ENCODE measurements at places on chromosomes 6 and 20.
A peak's percentile ranks its signal among the peaks of the same experiment; 100 is the strongest.

- ATAC-seq, result no peak
Measured at GRCh38 chr6:40509086-40509485, 78.1 kb downstream of the LRFN2 start.

- no peak for ATAC-seq
Measured at GRCh38 chr6:64170316-64170715, 534.7 kb downstream of the PHF3 start.

- no peak for ATAC-seq
Measured at GRCh38 chr20:6956574-6956973, 189.1 kb downstream of the BMP2 start.

- ATAC-seq, result no peak
Measured at GRCh38 chr6:111776236-111777221, 96.7 kb downstream of the FYN start.

GRCh38 chr6:35065870-35066269, 75.3 kb downstream of the TCP11 start:
- no peak for ATAC-seq

DNA sequence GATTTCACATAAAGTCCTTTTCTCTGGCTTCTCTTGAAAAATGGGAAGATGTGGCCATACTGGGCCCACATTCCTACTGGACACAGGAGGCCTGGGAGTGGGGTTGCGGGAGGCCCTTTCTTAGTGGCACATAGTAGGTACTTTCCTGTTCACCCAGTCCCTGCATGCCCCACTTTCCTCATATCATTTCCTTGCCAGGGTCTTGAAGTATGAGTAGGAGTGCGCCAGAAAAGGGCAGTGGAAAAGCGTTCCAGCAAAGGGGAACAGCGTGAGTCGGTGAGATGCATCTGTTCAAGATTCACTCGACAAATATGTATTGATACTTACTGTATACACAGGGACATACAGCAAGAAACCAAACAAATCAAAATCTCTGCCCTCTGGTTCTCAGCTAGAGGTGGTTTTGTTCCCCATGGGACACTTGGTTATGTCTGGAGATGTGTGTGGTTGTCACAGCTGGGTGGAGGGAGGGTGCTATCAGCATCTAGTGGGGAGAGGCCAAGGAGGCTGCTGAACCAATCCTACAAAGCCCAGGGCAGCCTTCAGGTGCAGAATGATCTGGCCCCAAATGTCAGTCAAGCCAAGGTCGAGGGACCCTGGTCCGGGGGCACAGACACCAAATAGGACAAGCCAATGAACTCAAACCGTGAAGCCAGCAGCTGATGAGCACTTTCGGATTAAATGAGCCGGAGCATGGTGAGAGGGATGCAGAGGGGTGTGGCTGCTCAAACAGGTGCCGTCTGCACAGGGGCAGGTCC, 151.4 kb downstream of the CEBPB start:
- peak; percentile 56 for ATAC-seq

DNA sequence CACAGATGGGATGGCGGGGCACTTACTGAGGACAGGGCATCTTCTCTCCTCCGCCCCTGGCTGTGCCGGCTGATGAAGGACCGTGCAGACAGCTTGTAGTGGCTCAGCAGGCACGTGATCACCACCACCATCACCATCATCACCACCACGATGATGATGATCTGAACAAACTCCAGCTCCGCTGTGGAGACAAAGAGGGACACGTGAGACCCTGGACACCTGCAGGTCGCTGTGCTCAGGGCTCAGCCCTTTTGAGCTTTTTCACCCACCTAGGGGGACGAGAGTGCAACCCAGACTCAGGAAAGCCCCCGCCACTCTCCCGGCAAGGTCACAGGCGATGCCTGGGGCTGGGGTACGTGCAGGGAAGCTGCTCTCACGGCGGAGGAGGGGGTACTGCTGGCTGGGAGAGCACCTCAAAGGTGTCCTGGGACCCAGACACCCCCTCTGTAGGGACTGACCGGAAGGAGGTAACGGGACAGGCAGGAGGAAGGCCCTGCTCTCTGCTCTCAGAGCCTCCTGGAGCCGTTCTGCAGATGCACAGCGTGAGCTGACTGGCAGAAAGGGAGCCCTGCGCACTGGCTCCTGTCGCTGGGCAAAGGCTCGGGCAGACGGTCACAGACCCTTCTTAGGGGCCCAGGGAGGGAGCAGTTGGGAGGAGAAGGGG, 39.4 kb upstream of the ZBP1 start:
- ATAC-seq, result no peak

GRCh38 chr6:161242113-161242512, 31.7 kb downstream of the AGPAT4 start:
- ATAC-seq, result no peak

GRCh38 chr6:56242346-56242745, 5.0 kb downstream of the COL21A1 start:
- no peak for ATAC-seq

- no peak for ATAC-seq
Measured at GRCh38 chr6:12173661-12174060, 116.5 kb upstream of the EDN1 start.

- no peak for ATAC-seq
Measured at GRCh38 chr6:126804332-126805064, 314.0 kb upstream of the RSPO3 start.

GRCh38 chr6:111603040-111603439, 2.6 kb downstream of the TRAF3IP2 start:
- ATAC-seq, result no peak

DNA sequence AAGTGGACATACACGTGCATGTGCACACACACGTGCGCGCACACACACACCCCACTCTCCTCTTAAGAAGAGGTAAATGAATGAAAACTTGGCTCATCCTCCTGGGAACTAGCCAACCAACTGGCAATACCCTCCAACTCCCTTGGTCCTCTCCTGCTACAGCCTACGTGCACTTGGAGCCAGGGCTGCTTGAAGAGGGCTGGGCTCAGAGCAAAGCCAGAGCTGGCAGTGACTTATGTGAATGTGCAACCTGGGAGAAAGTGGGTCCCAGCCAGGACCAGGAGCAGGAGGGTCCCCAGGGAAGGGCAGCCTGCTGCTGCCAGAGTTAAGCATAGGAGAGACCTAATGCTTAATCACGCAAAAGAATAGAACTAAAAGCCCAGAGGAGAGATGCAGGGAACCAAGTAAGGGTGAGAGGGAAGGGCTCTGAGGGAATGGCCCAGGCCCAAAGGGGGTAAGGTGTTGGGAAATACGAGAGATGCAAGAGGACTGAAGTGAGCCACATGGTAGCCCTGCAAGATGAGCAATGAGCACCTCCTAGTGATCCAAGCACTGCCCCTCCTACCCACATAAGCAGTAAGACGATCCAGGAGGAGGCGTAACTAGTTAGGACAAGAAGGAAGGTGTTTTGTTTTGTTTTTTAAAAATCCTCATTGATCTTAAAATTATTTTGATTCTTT, 24.7 kb downstream of the TRAF3IP2 start:
- no peak for ATAC-seq

GRCh38 chr6:4676016-4676415, 100.2 kb upstream of the CDYL start:
- ATAC-seq, result no peak

DNA sequence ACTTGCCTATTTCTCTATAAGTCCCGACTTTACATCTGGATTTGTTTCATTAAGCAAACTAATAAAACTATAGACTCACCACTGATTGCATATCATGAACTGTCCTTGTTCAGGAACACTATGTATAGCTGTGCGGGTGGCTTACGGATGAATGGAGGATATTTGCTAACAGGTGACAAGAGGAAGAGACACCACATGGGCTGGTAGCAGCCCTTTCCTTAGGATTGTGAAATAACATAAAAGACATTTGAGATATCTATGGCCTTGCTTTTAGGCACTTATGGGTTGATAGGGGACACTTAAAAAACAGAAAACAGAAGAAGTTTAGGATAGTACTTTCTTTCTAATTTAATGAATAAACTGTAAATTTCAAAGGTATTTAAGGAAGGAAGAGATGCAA, 5.0 kb upstream of the CAP2 start:
- no peak for ATAC-seq

GRCh38 chr20:33316958-33317357, 33.9 kb downstream of the BPIFB1 start:
- ATAC-seq, result no peak

DNA sequence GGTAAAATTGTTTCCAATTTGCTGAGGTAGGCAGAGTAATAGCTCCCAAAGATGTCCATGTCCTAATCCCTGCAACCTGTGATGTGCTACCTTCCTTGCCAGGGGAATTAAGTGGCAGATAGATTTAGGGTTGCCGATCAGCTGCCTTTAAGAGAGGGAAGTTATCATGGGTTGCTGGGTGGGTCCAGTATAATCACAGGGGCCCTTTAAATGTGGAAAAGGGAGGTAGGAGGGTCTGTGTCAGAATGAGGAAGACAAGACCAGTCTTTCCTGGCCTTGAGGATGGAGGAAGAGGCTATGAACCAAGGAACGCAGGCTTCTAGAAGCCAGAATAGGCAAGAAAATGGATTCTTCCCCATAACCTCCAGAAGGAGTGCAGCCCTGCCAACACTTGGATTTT, 50.7 kb downstream of the CTCFL start:
- no peak for ATAC-seq

DNA sequence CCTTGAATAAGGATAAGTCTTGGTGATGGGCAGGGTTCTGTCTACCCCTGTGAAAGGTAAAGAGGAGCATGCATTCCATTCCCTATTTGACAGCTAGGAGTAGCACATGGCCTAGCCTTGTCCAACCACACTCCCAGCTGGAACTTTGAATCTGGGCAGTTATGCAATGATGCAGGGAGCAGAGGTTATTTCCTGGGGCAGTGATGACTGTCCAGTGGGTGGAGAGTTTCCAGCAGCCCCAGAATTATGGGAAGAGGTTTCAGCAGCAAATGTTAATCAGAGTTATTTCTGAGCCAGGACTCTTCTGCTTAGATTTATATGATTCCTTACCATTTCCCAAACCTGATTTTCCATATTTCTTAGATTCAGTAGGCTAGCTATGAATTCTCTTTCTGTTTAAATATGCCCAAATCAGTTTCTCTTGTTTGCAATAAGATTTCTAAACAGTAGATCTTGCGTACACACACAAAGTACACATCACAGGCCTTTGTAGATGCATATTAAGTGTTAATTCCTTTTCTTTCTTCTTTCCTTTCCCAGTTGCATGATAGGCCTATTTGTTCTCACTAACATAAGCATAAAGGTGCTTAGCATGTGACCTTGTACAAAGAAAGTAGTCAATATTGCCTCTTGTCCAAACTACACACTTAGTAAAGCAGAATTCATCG, 17.3 kb upstream of the TXLNB start:
- peak; percentile 31 for ATAC-seq

DNA sequence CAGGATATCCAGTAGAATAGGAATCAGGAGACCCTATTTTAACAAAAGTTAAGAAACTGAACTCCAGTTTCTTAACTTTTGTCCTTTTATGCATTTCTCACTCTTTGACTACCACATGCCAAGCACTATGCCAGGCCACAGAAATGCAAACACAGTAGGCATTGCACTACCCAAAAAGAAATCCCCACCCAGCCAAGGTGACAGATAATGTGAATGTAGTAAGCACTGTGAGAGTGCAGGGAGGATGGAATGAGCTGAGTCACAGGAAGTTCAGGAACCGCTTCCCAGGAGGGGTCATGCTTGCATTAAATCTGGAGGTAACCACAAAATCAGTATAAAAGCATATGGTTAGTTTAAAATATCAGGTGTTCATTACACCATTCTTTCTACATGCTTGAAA, 20.1 kb upstream of the FAM83C start:
- no peak for ATAC-seq

DNA sequence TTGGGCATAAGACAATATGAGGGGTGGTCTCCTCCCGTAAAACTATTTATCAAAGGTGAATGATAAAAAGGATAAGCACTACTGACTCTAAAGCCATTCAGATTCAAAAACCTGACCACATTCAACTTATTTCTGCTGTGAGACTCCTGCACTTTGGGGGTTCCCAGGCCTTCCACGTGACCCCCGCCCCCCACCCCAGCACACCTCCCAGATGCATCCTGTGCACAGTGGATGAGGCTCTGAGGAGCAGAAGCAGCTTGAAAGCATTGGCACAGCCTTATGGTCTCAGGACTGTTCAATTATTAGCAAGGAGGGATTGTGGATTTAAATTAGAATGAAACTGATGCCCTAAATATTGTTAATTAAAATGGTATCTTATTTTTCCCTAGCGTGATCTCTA, 55.1 kb upstream of the SAMD5 start:
- ATAC-seq, result no peak

DNA sequence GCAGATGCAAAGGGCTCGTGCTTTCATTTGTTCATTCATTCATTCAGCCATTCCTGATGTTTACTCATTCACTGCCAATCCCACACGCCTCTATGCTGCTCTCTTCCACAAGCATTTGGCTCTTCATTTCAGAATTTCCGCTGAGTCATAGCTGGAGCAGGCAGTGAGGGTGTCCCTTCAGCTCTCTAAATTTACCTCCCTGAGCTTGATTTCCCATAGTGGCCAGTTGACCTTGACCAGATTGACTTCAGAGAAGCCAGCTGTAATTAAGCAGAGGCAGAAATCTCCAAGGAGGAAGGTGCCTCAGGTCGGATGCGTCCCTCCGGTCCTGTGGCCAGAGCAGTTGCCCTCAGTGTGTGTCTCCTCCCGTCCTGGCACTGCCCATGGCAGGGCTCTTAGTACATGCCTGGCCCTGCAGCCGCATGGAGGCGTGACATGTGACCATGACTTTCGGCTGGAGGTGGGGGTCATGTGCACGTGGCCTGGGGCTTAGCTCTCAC, 267.2 kb upstream of the ECI2 start:
- ATAC-seq, result no peak

DNA sequence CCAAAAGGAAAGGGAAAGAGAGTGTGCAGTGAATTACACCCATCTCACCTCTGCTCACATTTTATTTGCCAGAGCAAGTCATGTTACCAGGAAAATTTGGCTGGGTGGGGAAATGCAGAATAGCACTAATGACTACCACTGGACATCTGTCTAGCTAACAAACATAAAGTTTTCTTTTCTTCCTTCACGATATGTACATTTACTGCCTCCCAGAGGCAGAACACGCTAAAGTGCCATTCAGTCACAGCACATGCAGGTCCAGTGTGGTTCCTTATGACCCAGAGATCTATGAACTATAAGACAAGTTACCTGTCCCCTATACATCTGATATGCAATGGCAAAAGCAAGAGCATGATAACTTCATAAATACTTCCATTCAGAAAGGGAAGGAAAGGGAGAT, 194.1 kb downstream of the OGFRL1 start:
- ATAC-seq, result no peak

DNA sequence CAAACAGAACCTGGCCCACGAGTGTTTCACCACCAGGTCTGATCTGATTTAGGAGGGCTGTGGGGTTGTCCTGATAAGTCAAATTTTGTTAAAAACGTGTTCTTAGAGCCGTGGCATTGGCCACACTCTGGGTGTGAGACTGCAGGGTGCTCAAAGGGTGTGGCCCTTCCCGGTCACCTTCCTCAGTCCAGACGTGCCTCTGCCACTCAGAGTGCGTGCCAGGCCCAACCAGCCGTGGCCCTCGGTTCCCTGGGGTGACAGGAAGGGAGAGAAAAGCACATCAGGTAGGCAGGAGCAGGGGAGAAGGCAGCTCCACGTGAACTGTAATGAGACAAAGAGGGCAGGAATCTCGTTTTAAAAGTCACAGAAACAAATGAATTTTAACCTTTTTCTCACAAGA, 115.4 kb downstream of the FAM120B start:
- no peak for ATAC-seq

- no peak for ATAC-seq
Measured at GRCh38 chr6:67885081-67886033, 749.7 kb upstream of the ADGRB3 start.

- no peak for ATAC-seq
Measured at GRCh38 chr20:31664696-31665354, 27.1 kb downstream of the COX4I2 start.

GRCh38 chr20:1718604-1719384, 61.2 kb upstream of the SIRPG start:
- ATAC-seq, result no peak
